Activated CD8-positive, alpha-beta memory T cell treated with anti-CD3 and anti-CD28 coated beads for 1 hour (primary cell): ENCODE measurements at places on chromosomes 12 and 14.

DNA sequence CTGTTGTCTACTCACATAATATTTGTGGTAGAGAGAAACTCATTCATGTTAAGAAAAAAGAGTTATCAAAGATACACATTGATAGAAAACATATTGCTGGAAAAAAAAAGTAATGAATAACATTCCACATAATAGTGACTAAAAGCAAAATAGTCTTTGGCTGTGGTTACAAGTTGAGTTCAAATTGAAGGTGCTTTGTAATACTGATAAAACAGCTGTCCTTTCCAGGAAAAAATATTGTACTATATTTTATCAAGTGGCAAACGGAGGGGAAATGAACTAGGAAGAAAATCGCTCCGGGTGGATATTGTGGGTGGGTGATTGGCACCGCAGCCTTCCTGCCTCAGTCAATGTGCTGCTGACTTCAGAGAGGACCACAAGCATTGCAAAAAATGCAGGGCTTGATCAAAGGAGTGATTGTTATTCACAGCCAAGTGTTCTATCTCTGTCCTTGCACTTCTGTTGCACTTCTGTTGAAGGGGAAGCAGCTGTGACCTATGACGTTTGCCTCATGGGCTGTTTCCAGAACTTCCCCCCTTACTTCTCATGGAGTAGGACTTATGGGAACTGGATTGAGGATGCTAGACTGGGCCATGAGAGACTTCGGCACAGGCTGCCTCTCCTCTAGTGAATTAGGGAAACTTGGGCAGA is 114.4 kb downstream of the VRK1 start:
- no peak for DNase-seq

DNA sequence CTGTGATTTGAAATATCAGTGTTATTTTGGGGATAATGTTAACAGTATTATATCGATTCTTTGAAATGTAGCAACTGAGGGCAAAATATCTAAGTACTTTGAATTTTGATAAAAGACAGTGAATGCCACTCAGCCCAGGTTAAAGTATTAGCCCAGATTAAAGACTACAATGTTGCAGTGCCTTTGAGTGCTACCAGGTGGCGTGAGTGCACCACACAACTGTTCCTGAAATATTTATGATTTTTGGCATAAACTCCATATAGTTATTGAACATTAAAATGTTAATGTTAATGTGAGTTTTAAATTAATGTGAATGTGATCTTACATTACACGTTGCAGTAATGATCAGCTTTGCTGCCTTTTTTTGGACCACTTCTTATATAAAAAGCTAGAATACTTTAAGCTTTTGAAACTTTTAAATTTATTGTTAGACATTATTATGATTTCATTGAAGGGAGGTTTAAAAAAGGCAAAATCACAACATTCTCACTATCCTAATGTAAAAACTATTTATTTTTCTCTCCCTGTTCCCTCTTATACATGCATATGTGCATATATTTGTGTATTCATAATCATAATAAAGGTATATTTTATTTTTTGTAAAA is 22.5 kb downstream of the MRPS35 start:
- peak; percentile 15 for DNase-seq

GRCh38 chr14:61803755-61804154 is 41.5 kb downstream of the SNAPC1 start:
- no peak for DNase-seq

DNA sequence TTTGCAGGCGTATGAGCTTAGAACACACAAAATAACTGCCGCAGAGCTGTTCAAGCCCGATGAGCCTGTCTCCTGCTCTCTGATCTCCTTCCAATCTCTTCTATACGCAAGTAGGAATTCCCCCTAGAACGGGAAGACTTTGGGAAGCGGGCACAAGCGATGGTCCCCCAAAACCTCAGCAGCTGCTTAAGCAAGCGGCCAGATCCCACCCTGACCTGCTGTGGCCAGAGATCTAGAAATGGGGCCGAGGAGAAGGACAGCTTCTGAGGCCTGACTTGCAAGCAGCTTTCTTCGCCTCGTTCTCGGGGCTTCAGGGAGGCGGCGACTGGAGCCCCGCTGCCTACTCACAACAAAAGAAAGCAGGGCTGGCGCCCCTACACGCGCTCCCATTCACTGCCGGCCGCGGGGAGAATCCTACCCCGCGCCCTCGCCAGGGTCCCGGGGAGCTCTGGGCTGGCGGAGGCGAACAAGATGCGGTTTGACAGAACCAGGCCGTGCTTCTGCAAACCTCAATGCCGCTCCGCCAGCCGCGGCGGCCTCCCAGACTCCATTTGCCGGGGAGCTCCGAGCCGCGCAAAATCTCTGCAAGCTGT is 922 bp downstream of the TBX5 start:
- DNase-seq: no peak
